ENCODE measurements at places on chromosomes 2 and 18.

DNA sequence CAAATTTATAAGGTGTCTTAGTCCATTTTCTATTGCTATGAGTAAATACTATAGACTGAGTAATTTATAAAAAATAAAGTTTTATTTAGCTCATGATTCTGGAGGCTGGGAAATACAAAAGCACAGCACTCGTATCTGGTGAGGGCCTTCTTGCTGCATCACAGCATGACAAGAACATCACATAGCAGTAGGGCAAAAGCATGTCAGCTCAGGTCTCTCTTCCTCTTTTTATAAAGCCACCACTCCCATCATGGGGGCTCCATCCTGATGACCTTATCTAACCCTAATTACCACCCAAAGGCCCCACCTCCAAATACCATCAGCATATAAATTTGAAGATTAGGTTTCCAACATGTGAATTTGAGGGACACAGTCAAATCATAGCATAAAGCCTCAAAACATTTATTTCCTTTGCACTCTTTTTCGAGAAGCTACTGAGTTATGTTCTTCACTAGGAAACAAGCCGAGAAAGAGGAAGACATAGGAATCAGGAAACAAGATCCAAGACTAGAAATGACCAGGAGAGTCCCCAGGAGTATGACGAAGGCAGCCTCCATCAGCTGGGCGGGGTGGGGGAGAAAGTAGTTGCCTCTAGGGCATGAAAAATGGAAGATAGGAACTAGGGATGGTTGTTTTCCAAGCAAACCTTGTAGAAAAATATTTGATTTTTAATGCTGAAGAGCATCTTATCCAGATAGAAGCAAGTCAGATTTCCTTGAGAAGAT lies 24.1 kb upstream of the NABP1 start:
- DNase-seq, result no peak

DNA sequence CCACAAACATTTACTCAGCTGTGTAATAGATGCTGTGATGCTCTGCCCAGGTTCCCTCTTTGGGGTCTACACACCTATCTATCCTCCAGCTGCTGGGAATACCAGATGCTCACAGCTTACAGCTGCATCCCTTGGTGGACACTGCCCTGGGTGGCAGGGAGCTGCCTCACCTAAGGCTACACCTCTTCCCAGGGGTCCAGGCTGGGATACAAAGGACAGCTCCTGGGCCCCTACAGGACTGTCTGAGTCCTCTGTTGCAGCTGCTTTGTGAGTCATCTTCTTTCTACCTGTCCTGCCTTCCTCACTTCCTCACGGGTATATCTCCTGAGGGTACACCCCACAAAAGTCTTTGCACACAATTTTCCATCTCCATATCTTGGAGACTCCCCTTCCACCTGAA lies 27.6 kb downstream of the THNSL2 start:
- no peak for DNase-seq

DNA sequence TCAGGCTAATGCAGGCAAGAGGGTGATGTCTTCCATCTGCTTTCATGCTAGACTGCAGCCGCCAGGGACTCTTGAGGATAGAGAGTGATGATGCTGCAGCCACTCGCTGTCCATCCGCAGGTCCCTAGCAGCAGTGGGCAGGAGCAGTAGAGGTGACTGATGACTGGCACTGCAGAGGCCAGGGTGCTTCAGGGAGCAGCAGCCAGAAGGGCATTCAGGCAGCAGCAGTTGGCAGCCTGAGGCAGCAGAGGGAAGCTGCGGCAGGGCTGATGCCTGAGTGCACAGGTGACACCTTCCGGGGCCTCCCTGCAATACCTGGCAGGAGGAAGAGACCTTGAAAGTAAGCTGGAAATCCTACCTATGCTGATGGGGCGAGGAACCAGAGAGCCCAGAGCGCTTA lies 214.2 kb downstream of the ICOS start:
- DNase-seq, result no peak

DNA sequence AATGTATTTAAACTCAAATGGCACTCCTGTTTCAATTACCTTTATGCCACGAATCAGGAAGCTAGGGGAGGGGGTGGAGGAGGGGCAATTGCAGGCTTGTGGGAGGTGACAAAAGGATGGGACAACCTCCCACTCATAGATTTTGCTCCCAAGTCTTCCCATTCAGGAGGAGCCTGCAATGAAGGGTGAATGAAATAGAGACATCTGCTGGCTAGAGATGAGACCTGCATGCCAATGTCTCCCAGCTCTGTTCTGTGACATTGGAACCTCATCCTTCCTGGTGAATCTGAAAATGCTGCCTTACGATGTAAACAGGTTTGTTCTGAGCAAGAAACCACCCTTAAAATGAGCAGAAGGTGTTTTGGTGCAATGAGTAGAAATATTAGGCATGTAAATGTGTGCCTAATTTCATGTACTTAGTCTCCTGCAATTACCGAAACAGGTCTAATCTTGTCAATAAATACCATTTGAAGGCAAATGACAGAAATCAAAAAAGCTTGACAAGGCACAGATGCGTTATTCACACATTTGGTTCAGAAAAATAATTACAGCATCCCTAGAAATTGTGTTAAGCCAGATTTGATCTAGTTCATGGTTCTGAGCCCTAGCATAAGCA lies 2.7 kb upstream of the PID1 start:
- peak; percentile 90 for DNase-seq

DNA sequence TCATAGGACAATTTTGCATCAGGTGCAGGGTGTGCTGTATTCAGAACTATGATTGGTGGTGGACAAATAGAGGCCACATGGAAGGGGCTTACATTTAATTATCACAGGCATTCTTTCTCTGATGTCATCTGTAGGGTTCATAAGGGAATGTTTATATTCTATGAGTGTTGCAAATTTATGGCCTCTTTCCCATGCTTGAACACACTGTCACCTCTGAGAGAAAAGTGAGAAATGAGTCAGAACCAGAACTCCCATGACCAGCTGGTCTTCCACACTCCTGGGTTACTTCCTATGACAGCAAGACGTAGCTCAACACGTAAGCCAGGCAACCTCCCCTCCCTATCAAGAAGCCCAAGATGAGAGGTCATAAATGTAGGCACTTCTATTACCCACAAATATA lies 310.8 kb downstream of the PIEZO2 start:
- no peak for DNase-seq
